ENCODE measurements at places on chromosomes 12 and 14.
A peak's percentile ranks its signal among the peaks of the same experiment; 100 is the strongest.

DNA sequence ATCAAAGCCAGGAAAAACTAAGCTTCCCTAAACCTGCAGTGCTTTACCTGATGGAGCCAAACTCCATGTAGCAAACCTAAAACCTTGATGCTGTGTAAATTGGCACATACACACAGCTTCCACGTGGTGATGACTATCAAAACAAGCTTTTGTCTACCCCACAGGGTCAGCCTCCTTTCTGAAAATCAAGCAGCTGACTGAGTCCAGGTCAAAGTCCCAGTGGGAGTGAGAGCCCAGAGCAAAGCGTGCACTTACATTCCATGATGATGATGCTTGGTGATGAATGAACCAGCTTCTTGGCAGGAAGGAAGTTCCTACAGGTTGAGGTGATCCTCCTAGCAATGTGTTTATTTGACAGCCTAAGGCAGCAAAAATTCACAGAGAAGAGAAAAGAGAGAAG is 630.0 kb upstream of the TBX3 start:
- no peak for DNase-seq

DNA sequence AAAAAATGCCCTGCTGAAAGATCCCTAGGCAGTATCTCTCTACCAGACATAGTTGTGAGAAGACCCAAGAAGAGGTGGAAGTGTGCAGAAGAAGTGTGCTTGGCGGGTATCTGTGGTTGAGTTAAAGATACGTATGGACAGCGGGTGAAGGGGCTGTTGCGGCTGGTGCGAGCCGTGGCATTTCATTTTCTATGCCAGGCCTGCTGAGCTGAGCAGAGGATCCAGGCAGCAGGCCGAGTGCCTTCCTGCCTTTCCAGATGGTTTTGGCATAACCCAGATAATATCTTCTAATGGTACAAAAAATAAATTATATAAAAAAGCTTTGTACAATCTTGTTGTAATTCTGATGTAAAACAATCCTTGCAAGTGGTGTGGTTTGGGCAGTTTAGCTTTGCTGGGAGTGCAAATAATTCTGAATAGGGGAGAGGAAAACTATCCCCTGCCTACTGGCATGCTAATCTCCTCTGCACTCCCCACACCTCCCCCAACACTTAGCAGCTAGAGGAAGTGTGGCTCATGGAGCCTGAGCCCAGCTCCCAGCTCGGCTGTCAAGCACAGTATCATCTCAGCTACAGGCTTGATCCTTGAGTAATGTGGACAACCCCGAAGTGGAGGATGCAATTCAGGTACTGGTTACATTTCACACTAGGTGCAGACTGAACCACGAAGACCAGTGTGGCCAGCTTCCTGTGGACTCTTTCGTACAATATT is 168.9 kb downstream of the VRK1 start:
- no peak for DNase-seq

DNA sequence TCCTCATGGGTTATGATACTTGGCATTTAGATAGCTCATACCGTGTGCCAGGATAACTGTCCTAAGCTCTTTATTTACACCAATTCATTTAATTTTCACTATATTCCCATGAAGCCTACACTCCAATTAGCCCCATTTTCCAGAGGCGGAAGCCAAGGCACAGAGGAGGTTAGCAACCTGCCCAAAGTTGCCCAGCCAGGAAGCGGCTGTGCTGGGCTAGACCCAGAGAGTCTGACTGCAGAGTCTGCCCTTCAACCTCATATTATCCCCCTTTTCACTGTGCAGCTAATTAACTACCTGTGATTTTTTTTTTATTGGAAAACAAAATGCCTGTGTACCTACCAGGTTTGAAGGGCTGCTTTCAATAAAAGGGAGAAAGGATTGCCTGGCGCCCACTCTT is 2.5 kb downstream of the RFLNA start:
- no peak for DNase-seq

DNA sequence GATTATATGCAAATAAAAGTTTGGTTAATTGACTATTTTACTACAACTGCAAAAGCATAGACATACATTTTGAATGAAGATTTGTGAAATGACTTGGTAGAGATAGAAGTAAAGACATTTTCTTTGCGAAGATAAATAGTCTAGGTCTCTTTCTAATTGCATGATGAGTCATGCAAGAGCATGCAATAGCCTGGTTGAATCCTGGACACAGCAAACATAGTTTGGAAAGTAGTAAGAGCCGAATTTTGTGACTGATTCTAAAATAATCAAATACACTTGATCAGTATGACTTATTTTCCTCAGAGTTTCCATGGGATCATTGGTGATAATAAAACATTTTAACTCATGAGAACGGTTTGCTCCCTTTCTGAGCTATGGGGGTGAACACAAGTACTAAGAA is 27.7 kb upstream of the CAND1 start:
- DNase-seq = no peak

DNA sequence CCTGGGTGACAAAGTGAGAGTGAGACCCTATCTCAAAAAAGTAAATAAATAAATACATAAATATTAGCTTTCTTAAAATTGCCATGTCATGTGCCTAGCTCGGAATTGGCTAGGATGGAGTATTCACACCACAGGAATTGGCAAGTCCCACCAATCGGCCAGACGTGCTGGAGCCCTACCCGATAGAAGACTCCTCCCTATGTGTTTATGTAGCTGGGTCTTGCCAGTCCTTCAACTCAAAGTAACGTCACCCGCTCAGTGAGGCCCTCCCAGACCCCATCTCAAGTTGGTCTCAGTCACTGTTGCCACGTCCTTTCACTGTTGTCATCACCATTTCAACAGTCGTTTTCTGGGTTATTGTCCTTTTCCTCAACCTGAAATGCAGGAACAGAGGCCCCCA is 20.2 kb downstream of the VRTN start:
- DNase-seq = no peak

- DNase-seq = no peak
Measured at GRCh38 chr12:7723926-7724325, 12.7 kb downstream of the DPPA3 start.

GRCh38 chr14:76083796-76084765 is 67.6 kb upstream of the GPATCH2L start:
- no peak for DNase-seq

DNA sequence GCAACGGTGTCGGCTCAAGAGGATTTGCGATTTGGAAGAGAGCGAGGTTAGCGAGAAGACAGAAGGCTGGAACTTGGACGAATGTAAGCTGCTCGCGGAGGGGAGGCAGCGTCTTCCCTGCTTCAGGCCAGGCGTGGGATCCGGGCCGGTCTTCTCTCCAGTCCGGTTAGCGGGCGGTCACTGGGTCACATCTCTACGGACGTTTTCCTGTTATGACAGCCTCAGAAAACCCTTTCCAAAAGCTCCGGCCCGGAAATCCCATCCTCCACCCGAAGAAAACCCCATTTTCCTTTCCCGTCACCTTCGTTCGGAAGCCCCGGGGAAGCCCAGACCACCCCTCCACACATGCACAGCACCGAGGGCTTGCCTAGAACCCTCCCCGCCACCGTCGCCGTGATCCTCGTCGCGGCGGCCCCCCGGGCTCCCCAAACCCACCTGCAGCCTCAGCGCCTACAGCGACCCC is 268 bp downstream of the NDUFB1 start:
- peak; percentile 59 for DNase-seq

DNA sequence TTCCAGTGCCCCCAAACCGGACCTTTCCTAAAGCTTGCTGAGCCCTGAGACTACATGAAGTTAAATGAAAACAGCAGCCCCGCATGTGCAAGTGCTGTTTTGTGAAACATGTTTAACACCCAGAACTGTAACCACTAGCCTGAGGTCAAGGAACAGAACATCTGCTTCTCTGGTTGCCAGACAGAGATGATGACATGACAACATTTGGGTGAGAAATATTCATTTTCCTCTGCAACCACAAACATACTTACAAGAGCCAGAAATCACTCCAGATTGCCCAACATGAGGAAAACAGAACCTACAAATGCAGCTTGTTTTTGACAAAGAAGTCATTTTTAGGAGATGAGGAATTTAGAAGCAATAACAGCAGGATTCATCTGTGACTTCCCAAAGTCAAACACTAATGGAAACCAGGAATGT is 110.4 kb downstream of the BCAT1 start:
- peak; percentile 83 for DNase-seq

GRCh38 chr12:121423682-121424623 is 24.0 kb downstream of the RNF34 start:
- DNase-seq = peak; percentile 44

GRCh38 chr14:93977790-93978581 is 1.6 kb upstream of the ASB2 start:
- peak; percentile 64 for DNase-seq

GRCh38 chr12:96878704-96879103 is 28.4 kb upstream of the NEDD1 start:
- DNase-seq = no peak

DNA sequence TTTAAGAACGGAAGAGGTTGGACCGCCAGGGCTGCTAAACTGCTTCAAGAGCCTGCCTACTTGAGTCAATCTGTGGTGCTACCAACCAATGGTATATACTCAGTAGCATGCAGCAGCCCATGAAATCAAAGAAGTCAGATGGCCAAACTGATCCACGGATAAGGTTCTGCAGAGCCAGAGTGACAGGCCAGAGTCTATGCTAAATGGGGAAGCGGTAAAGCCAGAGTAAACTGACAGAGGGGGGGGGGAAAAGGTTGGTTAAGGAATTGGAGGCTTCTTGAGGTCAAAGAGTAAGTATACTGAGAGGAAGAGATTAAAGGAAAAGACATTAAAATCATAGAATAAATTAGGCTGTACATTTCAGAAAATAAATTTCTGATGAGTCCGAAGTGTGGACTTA is 15.4 kb upstream of the SLC6A13 start:
- no peak for DNase-seq

DNA sequence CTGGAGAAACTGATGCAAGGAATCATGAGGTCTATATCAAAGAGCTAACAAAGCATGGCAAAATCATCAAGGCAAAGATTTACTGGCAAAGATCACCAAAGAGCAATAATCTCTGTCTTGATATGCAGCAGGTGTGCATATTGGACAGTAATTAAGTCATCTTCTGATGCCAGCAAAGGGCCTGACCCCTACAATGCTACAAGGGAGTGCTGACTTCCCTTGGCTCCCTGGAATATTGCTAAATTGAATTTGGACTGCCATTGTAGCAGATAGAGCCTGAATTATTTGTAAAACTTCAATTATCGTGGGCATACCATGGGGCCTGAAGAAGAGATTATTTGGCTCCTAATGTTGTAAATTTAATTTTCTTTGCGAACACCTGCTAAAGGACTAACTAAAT is 307.9 kb upstream of the SYT1 start:
- no peak for DNase-seq

GRCh38 chr12:45203767-45204166 is 12.1 kb upstream of the ANO6 start:
- DNase-seq = no peak

DNA sequence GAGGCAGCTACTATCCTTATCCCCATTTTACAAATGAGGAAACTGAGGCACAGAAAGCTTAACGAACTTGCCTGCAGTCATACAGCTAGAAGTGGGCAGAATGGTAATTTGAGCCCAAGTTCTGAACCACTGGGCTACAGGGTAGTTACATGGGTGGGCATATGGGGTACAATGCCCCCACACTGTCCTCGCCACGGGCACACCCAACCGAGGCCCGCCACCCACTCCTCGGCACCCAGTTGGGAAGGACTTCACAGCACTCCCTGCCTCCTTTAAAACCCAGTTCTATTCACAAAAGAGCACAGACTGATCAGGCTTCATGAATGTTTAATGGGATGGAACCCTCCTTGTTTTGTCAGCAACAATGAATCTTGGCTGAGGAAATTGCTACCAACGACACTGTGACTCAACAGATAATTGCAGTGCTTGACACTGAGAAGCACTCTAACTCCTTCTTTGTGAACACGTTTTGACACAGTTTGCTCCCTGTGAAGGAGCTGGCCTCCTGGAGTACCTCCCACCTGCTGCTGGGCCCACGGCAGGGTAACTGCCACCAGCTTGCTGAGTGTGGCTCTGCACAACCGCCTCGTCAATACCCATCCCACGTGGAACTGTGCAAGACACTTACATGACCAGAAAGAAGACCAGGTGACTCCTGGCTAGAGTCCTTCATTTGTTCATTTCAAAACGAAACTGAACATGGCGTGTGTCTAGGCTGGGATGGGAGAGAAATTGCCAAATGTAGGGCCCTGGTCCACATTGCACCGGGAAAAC is 63.5 kb downstream of the CLMN start:
- DNase-seq = no peak

DNA sequence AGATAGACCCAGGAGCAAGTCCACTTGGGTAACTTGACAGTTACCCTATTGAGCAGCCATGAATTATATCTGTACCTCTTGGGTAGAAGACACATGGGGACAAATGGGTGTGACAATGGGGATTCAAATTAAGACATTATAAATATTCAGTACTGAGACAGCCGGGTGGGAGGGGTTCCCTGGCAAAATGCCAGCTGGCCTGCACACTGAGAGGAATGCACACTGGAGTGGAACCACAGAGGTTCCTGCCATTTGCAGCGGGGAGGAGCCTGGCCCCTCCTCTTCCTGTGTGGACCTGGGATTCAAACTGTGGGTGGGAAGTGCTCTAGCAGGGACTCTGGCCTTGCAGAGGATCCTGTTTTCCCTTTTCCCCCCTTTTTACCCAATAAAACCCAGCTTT is 118.7 kb upstream of the CDKN3 start:
- no peak for DNase-seq

GRCh38 chr14:104262515-104263514 is 124.4 kb downstream of the KIF26A start:
- no peak for DNase-seq

DNA sequence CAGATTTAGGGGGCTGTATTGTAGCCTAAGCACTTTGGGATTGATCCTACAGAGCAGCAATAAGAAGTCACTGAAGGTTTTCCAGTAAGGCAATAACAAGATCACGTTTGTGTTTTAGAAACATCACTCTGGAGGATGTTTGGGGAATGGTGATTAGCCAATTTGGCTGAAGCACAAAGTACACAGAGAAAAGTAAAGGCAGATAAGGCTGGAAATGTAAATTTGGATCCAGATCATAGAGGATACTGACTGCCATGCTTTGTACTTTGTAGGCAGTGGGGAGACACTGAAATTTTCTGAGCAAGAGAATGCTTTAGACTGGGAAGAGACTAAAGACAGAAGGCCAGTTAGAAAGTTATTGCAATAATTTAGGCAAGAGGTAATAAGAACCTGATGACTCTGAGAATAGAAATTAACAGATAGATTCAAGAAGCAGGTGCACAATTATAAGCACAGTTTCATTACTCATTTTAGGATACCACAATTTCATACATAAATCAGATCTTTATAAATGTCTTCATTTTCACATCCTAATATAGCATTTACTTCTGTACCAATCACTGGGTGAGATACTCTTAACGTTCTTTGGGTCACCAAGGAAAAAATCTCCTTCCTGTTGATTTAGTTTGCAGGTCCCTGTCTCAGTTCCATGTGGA is 314.5 kb upstream of the GARIN6 start:
- DNase-seq = no peak

GRCh38 chr14:30928462-30928861 is 54.1 kb downstream of the COCH start:
- DNase-seq = peak; percentile 35

DNA sequence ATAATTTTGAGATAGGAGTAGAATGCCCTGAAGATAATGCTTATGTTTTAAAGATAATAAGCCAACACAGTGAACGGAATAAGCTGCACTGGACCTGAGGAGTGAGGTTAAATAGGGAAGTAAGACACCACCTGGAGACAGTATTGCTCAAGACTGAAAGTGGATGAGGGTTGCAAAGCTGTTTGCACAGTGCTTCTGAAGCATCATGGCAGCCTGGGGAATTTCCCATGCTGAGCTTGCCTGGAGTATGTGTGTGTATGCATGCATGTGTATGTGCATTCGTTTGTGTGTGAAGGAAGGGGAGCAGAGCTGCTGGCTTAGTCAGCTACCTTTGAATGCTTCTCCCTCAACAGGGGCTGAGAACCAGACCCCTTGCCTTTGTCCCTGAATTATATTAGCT is 35.8 kb downstream of the BHLHE41 start:
- peak; percentile 52 for DNase-seq

GRCh38 chr14:78617735-78618134 is 447.6 kb downstream of the NRXN3 start:
- no peak for DNase-seq

Data from NB4 (cell line).